ENCODE measurements at places on chromosomes 4 and X. TPM values are rescaled to one million over a fixed set of nuclear protein-coding genes. Genes with fewer than 3 reads are reported as not detected.
A peak's percentile ranks its signal among the peaks of the same experiment; 100 is the strongest.

Gene FAM156A
- total RNA-seq, result 44.3 TPM

Gene ENPEP
- 0.68 TPM for total RNA-seq

Gene ZNF275
- total RNA-seq, result 17.1 TPM

Gene AKAP14
- total RNA-seq, result not detected

Gene TMPRSS11B
- not detected for total RNA-seq

Gene NEIL3
- total RNA-seq, result not detected

Gene CSAG1
- total RNA-seq, result not detected

Gene BGN
- total RNA-seq, result 1,777 TPM

- H3K4me3 ChIP-seq, result no peak overlapping the region
- H3K27ac ChIP-seq, result peak overlapping the region; percentile 2
- H3K36me3 ChIP-seq, result no peaks in the 10 kb centered on the region
Measured at GRCh38 chrX:39648548-39649254, 449.1 kb downstream of the BCOR start.

DNA sequence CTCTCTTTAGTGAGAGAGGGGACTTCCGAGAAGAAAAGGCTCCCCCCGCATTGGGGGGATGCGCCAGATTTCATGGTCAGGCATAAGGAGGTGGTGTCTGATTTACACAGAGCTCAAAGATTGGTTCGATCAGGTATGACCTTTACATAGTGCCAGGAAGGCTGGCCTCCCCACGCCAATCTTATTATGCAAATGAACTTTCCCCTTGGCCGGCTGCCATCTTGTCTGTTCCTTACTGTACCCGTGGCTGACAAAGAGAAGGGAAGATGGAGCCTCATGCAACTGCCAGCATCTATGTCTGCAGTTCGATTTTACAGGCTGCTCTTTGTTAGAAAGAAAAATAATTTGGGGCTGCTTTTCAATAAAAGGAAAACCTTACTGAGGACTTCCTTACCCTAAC lies 197.2 kb downstream of the GPM6A start:
- no peaks in the 10 kb centered on the region for H3K36me3 ChIP-seq
- no peaks in the 10 kb centered on the region for H3K4me1 ChIP-seq
- H3K27ac ChIP-seq, result no peak overlapping the region
- no peak overlapping the region for H3K4me3 ChIP-seq

- no peaks in the 10 kb centered on the region for H3K4me1 ChIP-seq
- no peaks in the 10 kb centered on the region for H3K36me3 ChIP-seq
- no peak overlapping the region for H3K27ac ChIP-seq
- no peak for DNase-seq
Measured at GRCh38 chr4:184215709-184216328, 1.9 kb downstream of the ENPP6 start.

GRCh38 chr4:182042945-182043344 lies 200.3 kb upstream of the TENM3 start:
- H3K36me3 ChIP-seq, result no peaks in the 10 kb centered on the region
- H3K4me1 ChIP-seq, result no peaks in the 10 kb centered on the region
- DNase-seq, result no peak

GRCh38 chr4:5969777-5970176 lies 48.5 kb downstream of the C4orf50 start:
- no peaks in the 10 kb centered on the region for H3K27me3 ChIP-seq
- H3K27ac ChIP-seq, result no peak overlapping the region
- no peak overlapping the region for H3K4me3 ChIP-seq
- DNase-seq, result no peak

- no peaks in the 10 kb centered on the region for H3K36me3 ChIP-seq
- no peak overlapping the region for H3K4me3 ChIP-seq
- H3K27me3 ChIP-seq, result no peaks in the 10 kb centered on the region
- no peak overlapping the region for H3K27ac ChIP-seq
- no peak for DNase-seq
Measured at GRCh38 chrX:21408307-21408706, 34.1 kb downstream of the CNKSR2 start.

GRCh38 chr4:2304877-2305561 lies 43.1 kb upstream of the MXD4 start:
- no peak overlapping the region for H3K27ac ChIP-seq
- H3K4me1 ChIP-seq, result no peaks in the 10 kb centered on the region
- H3K4me3 ChIP-seq, result no peak overlapping the region
- no peak for DNase-seq
- H3K27me3 ChIP-seq, result no peaks in the 10 kb centered on the region

DNA sequence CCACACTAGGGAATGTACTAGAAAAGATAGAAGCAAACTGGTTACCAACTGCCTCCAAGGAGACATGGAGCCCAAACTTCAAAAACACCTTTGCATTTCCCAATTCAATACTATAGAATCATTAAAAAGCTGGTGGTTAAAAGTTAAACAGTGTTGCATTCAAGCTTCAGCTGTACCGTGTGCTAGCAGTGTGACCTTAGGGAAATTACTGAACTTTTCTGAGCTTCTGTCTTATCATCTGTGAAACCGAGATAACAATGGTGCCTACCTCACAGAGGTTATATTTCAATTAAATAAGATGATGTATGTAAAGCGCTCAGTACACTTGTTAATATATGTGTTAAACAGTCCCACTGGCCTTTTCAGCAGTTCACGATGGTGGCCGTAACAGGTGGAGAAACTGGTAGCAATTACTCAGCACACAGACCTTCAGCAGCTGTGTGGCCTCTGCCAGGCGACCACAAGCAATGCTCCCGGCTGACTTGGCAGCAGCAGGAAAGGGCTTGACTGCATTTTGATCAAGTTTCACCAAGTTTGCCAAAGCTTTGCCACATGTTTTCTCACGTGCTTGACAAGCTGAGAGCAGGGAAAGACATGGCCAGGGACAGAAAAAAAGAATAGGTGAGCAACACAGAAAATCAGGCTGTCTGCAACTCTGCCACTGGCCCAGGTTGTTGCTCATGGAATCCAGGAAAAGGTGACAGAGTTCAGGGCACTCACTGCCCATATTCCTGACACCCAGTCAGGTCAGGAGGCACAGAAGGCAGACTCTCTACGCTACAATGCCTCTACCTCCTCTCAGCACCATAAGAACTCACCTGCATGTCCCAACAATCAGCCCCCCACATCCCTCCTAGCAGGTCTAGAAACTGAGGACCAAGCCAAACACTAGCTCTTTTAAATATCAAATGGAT lies 72.1 kb downstream of the PARM1 start:
- H3K27me3 ChIP-seq, result no peaks in the 10 kb centered on the region
- H3K27ac ChIP-seq, result no peak overlapping the region
- H3K4me3 ChIP-seq, result no peak overlapping the region

DNA sequence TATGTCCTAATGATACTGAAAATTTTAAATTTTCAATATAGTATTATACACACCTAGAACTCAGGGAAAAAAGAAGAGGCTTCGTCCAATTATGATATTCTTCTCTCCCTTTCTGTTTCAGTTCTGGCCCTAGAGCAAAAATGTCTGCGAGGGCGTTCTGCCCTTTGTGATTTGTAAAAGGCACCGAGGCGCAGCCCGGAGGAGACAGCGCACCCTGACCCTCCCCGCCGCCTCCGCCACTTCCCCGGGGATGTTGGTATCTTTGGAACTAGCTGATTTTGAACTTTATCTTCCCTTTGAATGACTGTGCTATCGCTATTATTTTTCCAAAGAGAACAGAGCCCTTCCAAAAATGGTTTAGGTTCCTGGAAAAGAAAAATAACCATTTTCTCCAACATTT lies 173.2 kb upstream of the FAM9B start:
- no peaks in the 10 kb centered on the region for H3K27me3 ChIP-seq
- H3K27ac ChIP-seq, result no peak overlapping the region
- H3K4me3 ChIP-seq, result peak overlapping the region; percentile 61
- no peaks in the 10 kb centered on the region for H3K4me1 ChIP-seq
- no peak for DNase-seq
- H3K36me3 ChIP-seq, result no peaks in the 10 kb centered on the region

- H3K36me3 ChIP-seq, result no peaks in the 10 kb centered on the region
- no peaks in the 10 kb centered on the region for H3K4me1 ChIP-seq
- DNase-seq, result no peak
- H3K4me3 ChIP-seq, result peak overlapping the region; percentile 77
Measured at GRCh38 chr4:41256131-41256739, 493 bp upstream of the UCHL1 start.

GRCh38 chr4:53514509-53514908 lies 76.8 kb downstream of the LNX1 start:
- no peak overlapping the region for H3K27ac ChIP-seq
- peaks cover 8% of the 10 kb centered on the region for H3K4me1 ChIP-seq
- DNase-seq, result no peak
- no peaks in the 10 kb centered on the region for H3K27me3 ChIP-seq
- no peaks in the 10 kb centered on the region for H3K36me3 ChIP-seq

- no peak for DNase-seq
- no peak overlapping the region for H3K27ac ChIP-seq
- H3K27me3 ChIP-seq, result no peaks in the 10 kb centered on the region
- H3K4me1 ChIP-seq, result no peaks in the 10 kb centered on the region
- no peaks in the 10 kb centered on the region for H3K36me3 ChIP-seq
Measured at GRCh38 chr4:102832667-102833066, 5.3 kb upstream of the UBE2D3 start.

GRCh38 chr4:150141756-150142155 lies 63.5 kb downstream of the DCLK2 start:
- peaks cover 29% of the 10 kb centered on the region for H3K4me1 ChIP-seq
- no peaks in the 10 kb centered on the region for H3K36me3 ChIP-seq
- DNase-seq, result no peak
- H3K27ac ChIP-seq, result peak overlapping the region; percentile 42
- H3K27me3 ChIP-seq, result no peaks in the 10 kb centered on the region

GRCh38 chr4:151678048-151678872 lies 82.5 kb downstream of the GATB start:
- no peak overlapping the region for H3K4me3 ChIP-seq
- peaks cover 10% of the 10 kb centered on the region for H3K4me1 ChIP-seq
- no peak overlapping the region for H3K27ac ChIP-seq
- no peak for DNase-seq

DNA sequence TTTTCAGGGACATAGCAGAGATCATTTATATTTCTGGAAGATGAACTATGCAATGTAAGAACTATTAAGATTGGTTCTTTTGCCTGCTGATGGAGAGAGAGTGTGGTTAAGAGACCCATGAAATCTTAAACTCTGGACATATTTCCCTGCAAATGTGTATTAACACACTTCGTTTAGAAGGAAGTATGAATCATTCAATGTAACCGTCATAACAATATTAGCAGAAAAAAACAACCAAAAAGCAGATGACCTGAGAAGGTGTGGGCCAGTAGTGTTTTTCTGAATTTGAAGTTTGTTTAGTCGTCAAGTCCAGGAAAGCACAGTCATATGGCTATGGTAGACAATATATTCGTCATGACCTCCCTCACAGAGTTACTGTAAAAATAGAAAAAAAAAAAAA lies 2.5 kb upstream of the TMPRSS11D start:
- H3K4me3 ChIP-seq, result no peak overlapping the region
- no peak overlapping the region for H3K27ac ChIP-seq
- no peaks in the 10 kb centered on the region for H3K36me3 ChIP-seq
- DNase-seq, result no peak

- H3K27ac ChIP-seq, result no peak within 1 kb of the TSS
- peaks cover 9% of the 10 kb centered on the region for H3K27me3 ChIP-seq
- DNase-seq, result no peak
Measured at GRCh38 chr4:92303621-92304027, at the start of gene GRID2. GRID2 (plus strand) TSS chr4:92303966.

DNA sequence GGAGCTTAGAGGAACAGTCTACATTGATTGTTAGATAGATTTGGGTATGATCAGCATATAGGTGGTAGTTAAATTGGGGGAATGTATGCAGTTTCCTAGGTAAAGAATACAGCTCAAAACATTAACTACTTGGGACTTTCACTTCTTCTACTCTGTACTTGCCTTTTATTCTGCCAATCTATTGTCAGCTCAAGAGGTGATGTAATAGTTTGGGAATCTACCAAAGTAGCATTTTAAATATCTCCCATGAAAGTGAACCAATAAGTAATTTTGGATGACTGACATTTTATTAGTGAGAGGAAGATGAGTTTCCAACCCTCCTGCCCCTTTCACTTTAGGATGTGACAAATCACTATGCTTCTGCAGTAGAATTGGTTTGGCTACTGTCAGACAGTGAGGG lies 43.4 kb downstream of the NUDT6 start:
- H3K27me3 ChIP-seq, result no peaks in the 10 kb centered on the region

DNA sequence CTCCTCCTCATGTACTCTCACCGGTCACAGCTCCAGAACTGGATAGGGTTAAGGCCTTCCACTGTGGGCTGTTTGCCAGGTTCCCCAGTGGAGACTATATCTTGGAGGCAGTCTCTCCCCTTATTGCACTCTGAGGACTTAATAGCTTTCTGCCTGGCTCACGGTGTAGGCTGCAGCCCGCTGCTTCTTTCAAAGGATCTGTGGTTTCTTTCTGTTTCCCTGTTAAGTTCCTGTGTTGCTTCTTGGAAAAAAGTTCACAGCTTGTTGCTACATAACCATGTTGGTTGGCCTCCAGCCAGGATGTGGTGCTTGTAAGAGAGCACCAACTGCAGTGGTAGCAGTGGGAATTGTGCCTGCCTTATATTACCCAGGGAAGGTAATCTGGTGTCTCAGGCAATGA lies 24.9 kb upstream of the ZDHHC15 start:
- H3K36me3 ChIP-seq, result no peaks in the 10 kb centered on the region
- peak overlapping the region; percentile 42 for H3K4me3 ChIP-seq
- H3K27me3 ChIP-seq, result no peaks in the 10 kb centered on the region
- peak overlapping the region; percentile 34 for H3K27ac ChIP-seq
- H3K4me1 ChIP-seq, result no peaks in the 10 kb centered on the region

GRCh38 chr4:211033-211511 lies 86.8 kb downstream of the ZNF718 start:
- no peaks in the 10 kb centered on the region for H3K27me3 ChIP-seq
- H3K36me3 ChIP-seq, result no peaks in the 10 kb centered on the region
- H3K4me3 ChIP-seq, result no peak overlapping the region
- no peak for DNase-seq
- H3K4me1 ChIP-seq, result no peaks in the 10 kb centered on the region

DNA sequence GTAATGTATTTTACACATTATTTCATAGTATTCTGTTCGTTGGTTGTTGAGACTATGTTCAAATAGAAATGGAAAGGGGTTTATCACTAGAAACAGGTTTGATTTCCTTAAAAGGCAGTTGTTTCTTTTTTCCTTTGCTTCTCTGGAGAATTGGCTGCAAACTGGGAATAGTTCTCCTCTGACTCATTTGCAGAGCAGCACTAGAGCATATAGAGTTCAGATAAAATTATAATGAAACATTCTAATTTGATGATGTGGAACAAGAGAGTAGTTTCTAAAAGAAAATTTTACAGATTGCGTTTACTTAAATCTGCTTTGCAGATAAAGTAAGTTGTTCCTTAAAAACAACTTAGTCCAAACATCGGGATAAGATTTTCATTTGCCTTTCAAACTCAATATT lies 29.7 kb downstream of the SYNPO2 start:
- no peaks in the 10 kb centered on the region for H3K36me3 ChIP-seq
- no peak for DNase-seq
- H3K27ac ChIP-seq, result peak overlapping the region; percentile 93
- H3K27me3 ChIP-seq, result no peaks in the 10 kb centered on the region
- peak overlapping the region; percentile 15 for H3K4me3 ChIP-seq

All from thoracic aorta (tissue), 2 donors.